Muscle of leg (tissue), 16 donors: ENCODE measurements at places on chromosomes 12 and 14. TPM values are rescaled to one million over a fixed set of nuclear protein-coding genes. Genes with fewer than 3 reads are reported as not detected.

- DNase-seq: no peak
Observed at GRCh38 chr14:92613008-92613658, 99.6 kb downstream of the RIN3 start.

FBRSL1 gene
- total RNA-seq: 6.9 TPM

GRCh38 chr14:74855021-74855420 lies 20.9 kb downstream of the PROX2 start:
- no peak for DNase-seq

DNA sequence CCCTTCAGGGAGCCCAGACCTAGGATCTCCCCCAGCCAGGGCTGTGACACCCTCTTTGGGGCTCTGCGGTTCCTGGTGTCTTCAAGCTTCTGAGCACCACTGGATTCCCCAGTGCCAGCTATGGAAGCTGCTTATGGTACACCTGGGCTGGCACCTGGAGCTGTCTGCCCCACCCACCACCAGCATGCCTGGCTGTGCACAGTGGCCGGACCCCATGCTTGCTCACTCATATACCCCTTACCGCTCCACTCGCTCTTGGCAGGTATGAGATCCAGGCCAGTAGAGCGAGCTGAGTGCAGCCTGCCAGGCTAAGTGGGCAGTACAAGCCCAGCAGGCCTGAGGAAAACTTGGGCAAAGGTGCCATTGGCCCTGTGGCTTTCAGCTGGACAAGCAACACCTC lies 114.0 kb downstream of the DACT1 start:
- DNase-seq: no peak
